ENCODE measurements at places on chromosomes 16 and 17. TPM values are rescaled to one million over a fixed set of nuclear protein-coding genes. Genes with fewer than 3 reads are reported as not detected.

DNA sequence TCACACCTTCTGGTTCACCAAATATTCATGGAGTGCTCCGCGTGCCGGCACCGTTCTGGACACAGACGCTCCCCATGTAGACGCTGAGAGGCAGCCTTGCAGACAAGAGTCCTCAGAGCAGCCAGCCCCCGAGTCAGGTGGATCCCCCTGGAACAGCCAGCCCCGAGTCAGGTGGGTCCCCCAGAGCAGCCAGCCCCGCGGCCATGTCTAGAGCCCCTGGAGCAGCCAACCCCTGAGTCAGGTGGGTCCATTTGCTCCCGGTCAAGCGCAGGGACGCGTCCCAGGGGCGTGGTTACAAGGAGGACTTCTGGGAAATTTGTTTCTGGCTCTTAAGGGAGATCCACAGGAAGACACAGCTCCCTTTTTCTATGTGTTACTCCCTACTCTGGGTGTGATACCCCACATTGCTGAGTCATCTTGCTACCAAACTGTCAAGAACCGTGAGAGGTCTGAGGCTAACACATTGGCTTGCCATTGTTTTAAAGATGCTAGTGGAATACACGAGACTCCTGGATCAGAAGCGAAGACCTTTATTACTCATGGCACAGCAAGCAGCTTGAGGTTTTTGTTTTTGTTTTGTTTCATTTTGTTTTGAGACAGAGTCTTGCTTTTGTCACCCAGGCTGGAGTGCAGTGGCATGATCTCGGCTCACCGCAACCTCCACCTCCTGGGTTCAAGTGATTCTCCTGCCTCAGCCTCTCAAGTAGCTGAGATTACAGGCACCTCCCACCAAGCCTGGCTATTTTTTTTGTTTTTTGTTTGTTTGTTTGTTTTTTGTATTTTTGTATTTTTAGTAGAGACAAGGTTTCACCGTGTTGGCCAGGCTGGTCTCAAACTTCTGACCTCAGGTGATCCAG lies 43.3 kb upstream of the CBFA2T3 start:
- no peak overlapping the region for H3K27ac ChIP-seq
- no peaks in the 10 kb centered on the region for H3K27me3 ChIP-seq
- no peak overlapping the region for H3K4me3 ChIP-seq
- DNase-seq = no peak
- H3K4me1 ChIP-seq = no peaks in the 10 kb centered on the region

- no peaks in the 10 kb centered on the region for H3K4me1 ChIP-seq
- no peak for DNase-seq
- no peaks in the 10 kb centered on the region for H3K36me3 ChIP-seq
- H3K4me3 ChIP-seq = no peak overlapping the region
- H3K27ac ChIP-seq = no peak overlapping the region
- H3K27me3 ChIP-seq = no peaks in the 10 kb centered on the region
Measured at GRCh38 chr16:6926762-6927161, 405.9 kb upstream of the RBFOX1 start.

GRCh38 chr17:41624208-41625101 lies at the start of gene KRT17:
Gene KRT17 (minus strand): TSS chr17:41624575. CDS start chr17:41624509, 66 bp downstream.
- no peak within 1 kb of the TSS for H3K27ac ChIP-seq
- DNase-seq = peak; percentile 67
- no peak within 1 kb of the TSS for H3K4me3 ChIP-seq
- no peaks in the 10 kb centered on the region for H3K4me1 ChIP-seq
- H3K27me3 ChIP-seq = no peaks in the 10 kb centered on the region

- no peaks in the 10 kb centered on the region for H3K27me3 ChIP-seq
- no peaks in the 10 kb centered on the region for H3K36me3 ChIP-seq
- no peaks in the 10 kb centered on the region for H3K4me1 ChIP-seq
- no peak for DNase-seq
- H3K4me3 ChIP-seq = no peak overlapping the region
Measured at GRCh38 chr17:61306003-61306402, 93.6 kb upstream of the TBX2 start.

DNA sequence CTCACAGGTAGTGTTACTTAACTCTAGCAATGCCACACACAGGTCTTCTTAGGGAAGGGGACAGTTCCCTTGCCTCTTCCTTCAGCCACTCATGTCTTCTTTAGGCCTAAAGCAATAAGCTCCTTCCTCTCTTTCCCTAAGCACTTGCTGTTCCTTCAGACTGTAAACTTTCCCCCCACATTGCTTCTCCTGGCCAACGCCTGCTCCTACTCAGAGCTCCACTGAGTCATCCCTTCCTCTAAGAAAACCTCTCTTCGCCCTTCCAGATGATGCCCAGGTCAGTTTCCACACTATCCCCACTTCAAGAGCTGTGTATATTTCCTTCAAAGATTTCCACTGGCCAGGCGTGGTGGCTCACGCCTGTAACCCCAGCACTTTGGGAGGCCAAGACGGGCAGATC lies 12.5 kb upstream of the EPOP start:
- DNase-seq = no peak
- no peak overlapping the region for H3K27ac ChIP-seq
- H3K4me3 ChIP-seq = no peak overlapping the region
- H3K36me3 ChIP-seq = no peaks in the 10 kb centered on the region

The KCNG4 gene
- not detected for total RNA-seq

The NPIPB2 gene
- total RNA-seq = 12.4 TPM

All from kidney (tissue), 22 donors.